NCI-H2107 (cell line): ENCODE measurements at places on chromosomes 5 and 9.

DNA sequence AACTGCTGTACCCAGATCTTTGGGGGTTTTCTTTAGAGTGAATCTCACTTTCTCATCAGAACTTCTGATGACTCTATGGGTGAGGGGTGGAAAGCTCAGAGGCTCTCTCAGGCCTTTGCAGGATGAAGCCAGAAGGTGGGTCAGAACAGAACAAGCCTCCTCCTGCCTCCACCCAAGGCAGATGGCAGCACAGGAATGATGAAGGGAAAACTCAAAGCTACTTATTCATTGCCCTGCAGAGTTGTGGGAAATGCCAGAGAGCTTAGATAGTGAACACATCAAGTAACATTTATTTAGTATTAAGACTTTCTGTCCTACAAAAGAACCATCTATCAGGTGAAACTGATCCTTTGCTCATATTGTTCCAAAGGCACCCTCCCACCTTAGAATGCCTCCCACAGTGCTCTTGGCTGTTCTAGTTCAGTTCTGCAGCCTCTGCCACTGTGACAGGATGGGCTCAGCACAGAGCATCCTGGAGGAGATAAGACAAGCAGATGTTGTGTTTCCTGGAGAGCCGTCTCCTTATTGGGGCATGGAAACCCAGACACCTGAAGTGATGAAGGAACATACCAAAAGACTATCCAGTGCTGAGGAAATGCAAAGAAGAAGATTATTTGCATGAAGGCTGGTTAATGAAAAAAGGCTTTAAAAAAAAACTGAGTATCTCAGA, 146.6 kb downstream of the ADAMTS12 start:
- no peak for DNase-seq

DNA sequence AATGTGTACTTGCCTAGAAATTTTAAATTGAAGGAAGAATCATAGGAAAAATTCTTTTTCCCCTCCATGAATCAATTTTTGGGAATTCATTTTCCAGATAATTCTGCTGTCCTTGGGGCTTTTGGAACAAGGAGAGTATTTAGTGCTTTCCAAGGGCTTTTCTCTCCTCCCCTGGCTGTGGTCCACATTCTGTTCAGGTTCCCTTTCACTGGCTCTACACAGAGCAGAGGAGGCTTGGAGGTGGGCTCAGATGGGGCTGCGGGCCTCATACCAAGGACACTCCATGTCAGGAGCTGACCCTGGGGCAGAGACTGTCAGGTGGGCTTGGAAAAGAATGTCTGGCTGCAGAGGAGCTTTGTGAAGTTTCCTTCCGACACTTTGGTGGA, 128.1 kb downstream of the GADD45G start:
- DNase-seq, result no peak

- DNase-seq, result peak; percentile 14
These were observed 724 bp upstream of the LYSMD3 start for GRCh38 chr5:90529939-90530677.

DNA sequence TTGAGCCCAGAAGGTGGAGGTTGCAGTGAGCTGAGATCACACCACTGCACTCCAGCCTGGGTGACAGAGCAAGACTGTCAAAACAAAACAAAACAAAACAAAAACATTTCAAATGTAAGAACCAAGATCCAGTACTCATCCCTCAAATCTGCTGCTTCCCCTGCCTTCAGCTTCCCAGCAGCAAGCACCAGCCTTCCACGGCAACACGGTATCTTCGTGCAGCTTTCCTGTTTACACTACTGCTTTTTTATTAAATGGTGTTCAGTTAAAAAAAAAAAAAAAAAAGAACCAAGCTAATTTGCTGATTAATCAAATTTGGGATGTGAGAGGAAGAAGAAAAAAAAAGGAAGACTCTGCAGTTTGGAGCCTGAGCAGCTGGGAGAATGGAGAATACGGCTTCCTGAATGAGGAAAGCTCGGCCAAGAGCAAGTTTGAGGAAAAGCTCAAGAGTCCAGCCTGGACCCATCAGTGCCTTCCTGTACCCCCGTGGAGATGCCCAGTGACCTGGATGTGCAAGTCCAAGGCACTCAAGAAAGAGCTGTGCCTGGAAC, 28.0 kb upstream of the SLC2A8 start:
- DNase-seq, result no peak

DNA sequence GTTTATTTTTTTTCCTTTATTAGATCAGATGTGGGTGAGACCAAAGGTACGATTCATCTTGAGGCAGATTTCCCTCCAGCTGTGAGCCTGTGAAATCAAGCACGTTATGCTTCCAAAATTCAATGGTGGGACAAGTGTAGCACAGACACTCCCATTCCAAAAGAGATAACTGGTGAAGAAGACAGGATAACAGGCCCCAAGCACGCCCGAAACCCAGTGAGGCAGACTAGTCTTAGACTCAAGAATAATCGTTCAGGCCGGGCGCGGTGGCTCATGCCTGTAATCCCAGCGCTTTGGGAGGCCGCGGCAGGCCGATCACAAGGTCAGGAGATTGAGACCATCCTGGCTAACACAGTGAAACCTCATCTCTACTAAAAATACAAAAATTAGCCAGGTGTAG, 36.8 kb upstream of the COL5A1 start:
- no peak for DNase-seq

DNA sequence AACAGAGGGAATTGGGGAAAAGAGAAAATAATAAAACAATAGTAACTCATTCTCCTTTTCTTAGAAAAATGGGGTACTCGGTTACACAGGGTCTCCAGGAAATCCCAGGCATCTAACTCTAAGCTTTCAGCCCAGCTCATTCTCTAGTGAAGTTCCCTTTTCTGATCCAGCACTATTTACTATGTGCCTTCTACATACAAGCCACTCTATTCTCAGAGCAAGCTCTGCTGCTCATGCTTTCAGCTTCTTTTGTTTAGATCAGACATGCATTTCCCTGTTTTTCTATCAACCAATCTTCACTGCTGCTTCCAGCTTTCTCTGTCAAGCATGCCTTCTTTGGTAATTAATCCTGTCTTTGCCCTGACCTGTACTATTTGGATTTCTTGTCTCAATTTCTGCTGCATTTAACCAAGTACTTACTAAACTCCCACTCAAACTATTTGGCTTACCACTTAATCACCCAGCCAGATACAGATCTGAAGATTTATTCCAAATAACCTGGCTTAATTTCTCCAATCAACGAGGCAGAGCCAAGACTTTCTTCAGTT, 25.3 kb downstream of the OSMR start:
- DNase-seq, result no peak

DNA sequence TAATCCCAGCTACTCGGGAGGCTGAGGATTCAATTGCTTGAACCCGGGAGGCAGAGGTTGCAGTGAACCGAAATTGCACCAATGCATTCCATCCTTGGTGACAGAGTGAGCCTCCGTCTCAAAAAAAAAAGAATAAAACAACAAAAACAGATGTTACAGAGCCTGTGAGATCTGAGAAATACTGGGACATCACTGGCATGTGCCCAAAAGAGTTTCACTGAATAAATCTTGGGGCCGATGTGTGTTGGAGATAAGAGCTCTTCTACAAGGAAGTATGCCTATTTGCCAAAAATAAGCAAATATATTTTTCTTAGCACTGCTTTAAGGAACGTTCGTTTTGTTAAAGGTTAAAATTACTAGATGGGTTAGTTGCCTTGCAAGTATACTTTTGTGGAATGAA, 55.1 kb downstream of the KIAA1958 start:
- DNase-seq, result no peak

DNA sequence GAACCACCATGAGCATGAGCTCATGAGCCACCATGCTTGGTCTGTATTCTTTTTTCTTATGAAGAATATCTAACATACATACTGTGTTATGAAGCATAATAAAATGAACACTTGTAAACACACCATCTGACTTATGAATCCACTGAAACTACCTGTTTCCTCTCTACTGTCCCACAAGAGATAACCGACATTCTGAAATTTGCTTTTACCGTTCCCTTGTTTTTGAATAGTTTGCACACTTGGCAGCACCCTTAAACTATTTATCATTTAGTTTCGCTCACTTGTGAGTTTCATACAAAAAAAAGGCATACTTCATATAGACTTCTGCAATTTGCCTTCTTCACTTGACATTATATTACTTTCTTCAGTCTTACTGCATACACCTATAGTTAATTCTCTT, 8.9 kb downstream of the LARS1 start:
- DNase-seq, result no peak

- DNase-seq, result no peak
These were observed at the start of gene OLFM1 for GRCh38 chr9:135087489-135087792. TSS of gene OLFM1 (plus strand) at chr9:135087668. CDS start at chr9:135087990, 322 bp downstream.

DNA sequence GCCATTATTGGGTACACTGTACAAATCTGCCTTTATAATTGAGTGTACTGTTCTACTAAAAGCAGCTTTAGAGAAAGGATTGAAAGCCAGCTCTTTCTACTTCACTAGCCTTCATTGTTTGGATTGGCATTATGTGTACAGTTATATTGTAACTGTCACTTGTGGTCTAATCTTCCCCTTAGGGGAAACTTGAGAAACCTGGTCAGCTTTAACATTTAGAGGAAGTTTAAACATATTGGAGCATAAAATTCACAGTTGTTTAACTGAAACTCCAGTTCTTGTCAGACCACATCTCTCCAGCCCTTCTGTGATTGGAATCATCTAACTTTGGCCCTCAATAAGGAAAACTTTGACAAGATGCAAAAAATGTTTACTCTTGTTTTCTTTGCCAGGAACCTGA, 24.6 kb downstream of the PIK3R1 start:
- no peak for DNase-seq

DNA sequence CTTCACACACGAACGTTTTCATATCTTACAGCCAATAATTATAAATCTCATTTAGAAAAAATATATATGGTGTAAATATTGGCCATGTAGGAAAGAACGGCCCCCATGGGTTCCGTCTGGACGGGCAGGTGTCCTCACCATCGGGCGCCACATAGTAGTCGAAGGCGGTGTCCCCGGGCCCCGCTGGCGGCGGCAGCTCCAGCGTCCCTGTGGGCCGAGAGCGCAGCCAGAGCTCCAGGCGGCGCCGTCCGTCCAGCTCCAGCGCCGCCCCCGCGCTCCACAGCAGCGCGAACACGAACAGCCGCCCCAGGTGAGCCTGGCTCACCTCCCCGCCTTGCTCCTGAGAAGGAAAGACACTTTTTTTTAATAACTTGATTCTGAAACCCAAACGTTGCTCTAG, 134.6 kb downstream of the DNAH5 start:
- DNase-seq, result no peak
